Immature natural killer cell (primary cell): ENCODE measurements at places on chromosomes 12 and 14.

DNA sequence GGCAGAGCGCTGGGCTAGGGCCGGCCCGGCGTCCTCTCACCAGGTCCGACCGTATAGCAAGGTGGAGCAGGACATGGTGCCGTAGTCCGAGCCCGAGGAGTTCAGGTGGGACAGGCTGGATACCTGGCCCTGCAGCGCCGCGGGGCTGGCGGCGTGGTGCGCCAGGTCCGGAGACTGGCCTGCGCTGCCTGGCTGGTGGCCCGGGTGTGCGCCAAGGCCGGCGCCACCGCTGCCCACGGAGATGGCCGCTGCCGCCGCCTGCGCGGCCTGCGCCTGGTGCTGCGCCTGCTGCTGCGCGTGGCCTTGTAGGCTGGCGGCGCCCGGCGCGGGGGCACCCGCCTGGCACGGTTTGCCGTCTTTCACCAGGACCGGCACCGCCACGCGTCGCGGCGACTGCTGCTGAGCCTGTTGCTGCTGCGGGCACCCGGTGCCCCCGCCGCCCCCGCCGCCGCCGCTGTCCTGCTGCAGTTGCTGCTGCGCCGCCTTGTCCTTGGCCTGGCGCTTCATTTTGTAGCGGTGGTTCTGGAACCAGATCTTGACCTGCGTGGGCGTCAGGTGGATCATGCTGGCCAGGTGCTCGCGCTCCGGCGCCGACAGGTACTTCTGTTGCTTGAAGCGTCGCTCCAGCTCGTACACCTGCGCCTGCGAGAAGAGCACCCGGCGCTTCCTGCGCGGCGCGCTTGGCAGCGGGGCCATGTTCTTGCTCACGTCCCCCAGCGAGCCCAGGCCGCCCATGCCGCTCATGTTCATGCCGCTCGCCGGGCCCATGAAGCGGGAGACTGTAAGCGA is 2.6 kb downstream of the NKX2-1 start:
- no peak for DNase-seq

- DNase-seq: no peak
Observed at GRCh38 chr12:109719123-109720022, 5.7 kb downstream of the FAM222A start.

- no peak for DNase-seq
Observed at GRCh38 chr12:120651821-120652220, 11.4 kb downstream of the CABP1 start.

DNA sequence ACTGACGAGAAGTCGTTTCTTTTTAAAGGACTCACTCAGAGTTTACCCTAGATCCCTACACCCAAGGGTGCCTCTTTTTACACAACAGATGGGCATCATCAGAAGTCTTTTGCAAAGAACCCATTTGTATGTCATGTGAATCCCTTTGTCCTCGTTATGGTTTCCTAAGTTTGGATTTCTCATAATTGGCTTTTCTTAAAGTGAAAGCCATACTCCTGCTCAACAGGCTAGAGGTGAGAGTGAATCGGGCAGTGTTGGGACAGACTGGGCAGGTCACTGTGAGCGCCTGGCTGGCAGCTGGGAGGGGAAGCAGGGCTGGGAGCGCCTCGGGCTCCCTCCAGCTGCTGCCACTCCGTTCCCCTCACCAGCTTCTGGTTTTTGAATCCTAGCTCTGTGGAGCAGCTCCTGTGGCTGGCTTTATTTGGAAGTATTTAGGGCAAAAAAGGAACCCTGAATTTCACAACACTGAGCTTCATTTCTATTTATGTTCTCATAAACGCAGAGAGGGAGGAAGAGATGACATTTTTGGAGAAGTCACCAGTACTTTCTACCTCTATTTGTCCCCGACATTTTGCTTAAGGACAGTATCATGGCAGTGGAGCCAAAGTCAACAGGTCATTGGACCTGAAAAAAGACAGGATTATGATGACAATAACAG is 63.8 kb upstream of the ACTN1 start:
- DNase-seq: no peak

GRCh38 chr12:27576667-27577347 is 52.8 kb downstream of the PPFIBP1 start:
- DNase-seq: no peak

GRCh38 chr12:31603546-31604009 is 12.6 kb upstream of the DENND5B start:
- no peak for DNase-seq

DNA sequence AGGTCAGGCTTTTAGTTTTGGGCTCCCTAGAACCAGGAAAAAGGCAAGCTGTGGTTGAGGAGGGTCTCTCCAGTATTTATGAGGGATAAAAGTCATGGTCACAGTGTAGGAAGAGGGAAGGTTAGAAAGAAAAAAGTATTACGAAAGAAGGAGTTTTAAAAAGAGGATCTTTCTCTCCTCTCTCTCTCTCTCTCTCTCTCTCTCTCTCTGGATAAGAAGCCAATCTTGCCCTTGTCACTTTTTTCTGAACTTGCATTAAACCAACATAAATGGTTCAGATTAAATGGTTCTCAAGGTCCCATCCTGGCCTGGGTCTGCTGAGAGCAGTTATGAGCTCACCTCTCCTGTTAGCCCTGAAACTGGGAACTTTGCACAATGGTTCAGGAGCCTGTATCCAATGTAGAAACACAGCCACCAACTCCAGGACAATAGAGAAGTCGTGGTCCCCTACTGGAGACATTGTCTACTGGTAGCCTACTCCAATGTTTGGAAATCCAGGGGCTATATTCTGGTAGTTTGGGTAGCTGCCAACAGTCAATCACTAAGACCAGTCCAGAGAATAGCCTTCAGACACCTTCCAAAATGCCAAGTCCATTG is 131.9 kb downstream of the DAD1 start:
- no peak for DNase-seq

- DNase-seq: no peak
Observed at GRCh38 chr12:45205165-45205825, 10.6 kb upstream of the ANO6 start.

DNA sequence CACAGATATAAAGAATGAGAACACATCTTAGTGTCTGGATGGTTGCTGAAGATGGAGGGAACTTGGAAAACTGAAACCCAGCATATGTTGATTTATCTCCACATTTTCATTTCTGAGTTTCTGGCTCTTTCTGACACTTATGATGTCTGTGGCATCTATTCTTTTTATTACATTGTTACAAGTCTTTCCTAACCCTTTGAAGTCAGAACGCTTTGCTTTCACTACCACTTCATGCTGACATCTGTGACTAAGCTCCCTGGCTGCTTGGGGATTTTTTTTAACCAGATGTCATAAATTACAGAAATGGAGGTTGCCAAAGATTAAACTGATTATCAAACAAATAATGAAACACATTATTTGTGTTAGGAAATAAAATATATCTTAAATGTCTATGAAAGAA is 188.7 kb downstream of the KITLG start:
- no peak for DNase-seq

DNA sequence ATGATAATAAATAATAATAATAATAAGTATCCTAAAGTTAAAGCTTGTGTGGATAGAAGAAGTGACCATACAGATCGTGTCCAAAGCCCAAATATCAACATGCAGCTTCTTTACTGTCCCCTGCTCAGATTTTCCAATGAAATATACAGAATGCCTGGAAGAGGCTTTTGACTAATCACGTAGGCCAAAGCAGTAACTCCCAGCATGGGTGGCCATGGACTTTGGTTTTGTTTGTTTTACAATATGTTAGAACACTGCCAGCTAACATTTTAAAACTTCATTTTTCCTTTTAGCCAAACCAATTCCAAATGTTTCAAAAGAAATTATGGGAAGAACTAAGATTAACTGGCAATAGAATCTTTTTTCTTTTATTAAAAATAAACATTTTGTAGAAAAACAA is 400.0 kb upstream of the FLRT2 start:
- DNase-seq: no peak

- no peak for DNase-seq
Observed at GRCh38 chr14:87000081-87000480, 992.9 kb downstream of the GALC start.

- DNase-seq: no peak
Observed at GRCh38 chr12:52280796-52281560, 6.5 kb downstream of the KRT86 start.

- no peak for DNase-seq
Observed at GRCh38 chr14:56098021-56098420, 20.2 kb upstream of the PELI2 start.

GRCh38 chr12:49885118-49885517 is 18.6 kb downstream of the FAIM2 start:
- no peak for DNase-seq

DNA sequence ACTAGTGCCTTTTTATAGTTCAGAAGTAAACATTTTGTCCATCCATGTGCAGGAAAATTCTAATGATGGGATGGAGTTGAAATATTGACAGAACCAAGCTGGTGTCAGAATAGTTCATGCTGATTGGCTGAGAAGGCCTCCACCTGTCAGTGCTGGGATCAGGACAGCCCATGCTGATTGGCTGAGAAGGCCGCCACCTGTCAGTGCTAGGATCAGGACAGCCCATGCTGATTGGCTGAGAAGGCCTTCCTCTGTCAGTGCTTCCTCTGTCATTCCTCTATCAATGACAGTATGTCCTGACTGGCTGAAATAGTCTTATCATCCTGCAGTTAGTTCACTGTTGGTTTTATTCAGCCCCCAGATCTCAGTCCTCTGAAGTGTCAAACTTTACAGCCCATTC is 95.7 kb downstream of the PPP2R5C start:
- no peak for DNase-seq

DNA sequence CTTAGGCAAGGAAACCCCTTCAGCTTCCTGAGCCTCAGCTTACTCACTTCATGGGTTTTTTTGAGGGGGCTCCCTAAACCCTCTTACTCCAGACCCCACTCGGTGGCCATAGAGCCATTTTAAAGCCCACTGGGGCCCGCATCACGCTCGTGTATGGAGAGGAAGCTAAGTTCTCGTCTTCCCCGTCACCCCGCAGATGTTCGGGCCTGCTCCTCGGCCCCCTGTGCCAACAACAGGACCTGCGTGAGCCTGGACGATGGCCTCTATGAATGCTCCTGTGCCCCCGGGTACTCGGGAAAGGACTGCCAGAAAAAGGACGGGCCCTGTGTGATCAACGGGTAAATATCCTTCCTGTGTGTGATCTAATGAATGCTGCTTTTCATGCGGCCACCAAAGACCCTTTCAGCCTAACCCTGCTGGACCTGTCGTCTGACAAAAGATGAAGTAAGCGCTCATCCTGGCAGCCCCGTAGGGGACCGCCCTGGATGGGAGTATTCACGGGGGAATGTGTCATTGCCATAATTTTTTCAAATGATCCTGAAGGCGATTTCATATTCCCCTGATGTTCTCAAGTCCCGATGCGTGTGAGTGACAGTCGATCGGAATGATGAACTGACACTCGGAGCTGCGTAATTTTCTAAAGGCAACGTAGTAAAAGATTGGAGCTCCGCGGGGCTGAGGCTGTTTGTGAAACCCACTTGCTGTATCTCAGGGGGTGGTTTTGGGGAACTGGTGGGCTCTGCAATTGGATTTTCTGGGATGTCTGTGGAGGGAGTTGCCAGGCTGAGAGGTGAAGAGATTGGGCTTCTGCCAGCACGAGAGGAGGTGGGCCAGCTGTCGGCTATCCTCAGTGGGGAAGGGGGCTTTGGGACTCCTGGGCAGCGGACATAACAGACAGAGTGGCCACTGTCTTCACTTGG is 5.4 kb downstream of the DLK1 start:
- no peak for DNase-seq

DNA sequence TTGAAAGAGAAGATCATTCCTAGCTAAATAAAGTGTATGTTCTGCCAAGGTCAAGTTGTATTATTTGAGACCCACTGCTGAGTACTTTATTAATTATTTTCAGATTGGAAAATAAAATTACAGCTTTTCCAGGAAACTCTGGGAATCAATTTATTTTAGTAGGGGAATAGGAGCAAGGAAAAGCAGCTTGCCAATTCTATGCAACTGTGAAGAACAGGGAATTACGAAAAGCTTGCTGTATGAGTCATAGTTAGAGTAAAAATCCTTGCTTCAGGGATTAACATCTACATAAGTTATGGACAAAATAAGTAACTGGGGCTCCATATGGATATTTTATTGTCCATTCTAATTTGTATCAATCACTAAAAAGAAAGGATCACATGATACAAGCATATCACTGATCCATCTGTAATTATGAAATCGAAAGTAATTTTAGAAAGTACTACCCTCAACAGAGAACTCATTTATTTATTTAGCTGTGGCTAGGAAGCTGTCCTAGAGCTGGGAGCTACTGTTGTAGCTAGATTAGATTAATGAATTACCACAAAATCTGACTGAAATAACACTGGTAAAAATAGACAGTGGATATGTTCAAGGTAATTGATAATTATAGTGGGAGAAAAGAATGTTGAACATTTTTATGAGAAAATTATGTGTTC is 303.5 kb upstream of the NPAS3 start:
- DNase-seq: no peak

GRCh38 chr14:95233702-95234241 is 76.4 kb upstream of the DICER1 start:
- no peak for DNase-seq

DNA sequence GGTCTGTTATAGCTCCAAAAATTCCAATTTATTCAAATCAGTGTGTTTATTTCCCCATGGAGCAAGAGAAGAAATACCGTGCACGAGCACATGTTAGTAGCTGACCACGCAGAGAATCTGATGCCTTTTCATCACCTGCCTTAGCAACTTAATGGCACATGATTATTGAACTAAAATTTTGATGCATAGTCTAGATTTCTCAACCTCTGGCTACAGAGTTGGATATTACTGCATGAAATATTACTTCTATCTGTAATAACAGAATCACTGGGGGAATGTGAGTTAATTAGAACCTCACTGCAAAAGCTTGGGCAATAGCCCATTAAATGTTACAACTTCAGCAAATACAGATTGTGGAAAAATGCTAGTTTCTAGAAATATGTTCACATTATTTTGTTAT is 335.8 kb downstream of the FLRT2 start:
- DNase-seq: no peak

- DNase-seq: no peak
Observed at GRCh38 chr12:98229540-98229924, 285.9 kb upstream of the TMPO start.

DNA sequence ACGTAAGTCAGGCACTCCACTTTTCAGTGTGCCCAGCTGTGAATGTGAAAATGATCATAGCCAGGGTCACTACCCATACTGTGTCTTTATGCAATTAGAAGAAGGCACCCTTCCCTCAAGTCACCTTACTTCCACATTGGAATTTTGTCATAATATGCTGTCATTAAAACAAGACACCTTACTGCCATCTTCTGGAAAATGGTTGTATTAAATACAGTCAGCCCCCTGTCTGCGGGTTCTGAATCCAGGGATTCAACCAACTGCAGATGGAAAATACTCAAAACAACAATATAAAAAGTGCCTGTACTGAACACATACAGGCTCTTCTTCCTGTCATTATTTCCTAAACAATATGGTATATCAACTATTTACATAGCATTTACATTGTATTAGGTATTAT is 70.2 kb upstream of the TBX5 start:
- DNase-seq: no peak

DNA sequence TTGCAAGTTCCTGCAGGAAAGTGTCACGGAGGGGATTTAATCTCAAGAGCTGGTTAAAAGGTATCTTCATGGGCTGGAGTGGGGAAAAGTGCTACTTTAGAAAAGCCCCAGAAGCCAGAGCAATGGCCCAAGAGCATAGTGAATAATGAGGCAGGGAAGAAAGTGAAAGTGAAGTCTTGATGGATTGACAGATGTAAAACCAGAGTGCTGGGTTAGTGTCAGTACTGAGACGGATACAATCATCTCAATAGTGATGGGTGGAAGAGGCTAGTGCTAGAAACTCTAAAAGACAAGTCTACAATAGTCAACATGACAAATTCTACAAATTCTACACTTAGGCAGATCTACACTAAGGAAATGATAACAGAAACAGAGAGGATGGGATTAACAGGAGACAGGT is 68.1 kb downstream of the CIT start:
- DNase-seq: no peak

- no peak for DNase-seq
Observed at GRCh38 chr14:84003346-84003745, 1526.6 kb upstream of the FLRT2 start.
